ENCODE measurements at places on chromosomes 13 and 19.
A peak's percentile ranks its signal among the peaks of the same experiment; 100 is the strongest.

DNA sequence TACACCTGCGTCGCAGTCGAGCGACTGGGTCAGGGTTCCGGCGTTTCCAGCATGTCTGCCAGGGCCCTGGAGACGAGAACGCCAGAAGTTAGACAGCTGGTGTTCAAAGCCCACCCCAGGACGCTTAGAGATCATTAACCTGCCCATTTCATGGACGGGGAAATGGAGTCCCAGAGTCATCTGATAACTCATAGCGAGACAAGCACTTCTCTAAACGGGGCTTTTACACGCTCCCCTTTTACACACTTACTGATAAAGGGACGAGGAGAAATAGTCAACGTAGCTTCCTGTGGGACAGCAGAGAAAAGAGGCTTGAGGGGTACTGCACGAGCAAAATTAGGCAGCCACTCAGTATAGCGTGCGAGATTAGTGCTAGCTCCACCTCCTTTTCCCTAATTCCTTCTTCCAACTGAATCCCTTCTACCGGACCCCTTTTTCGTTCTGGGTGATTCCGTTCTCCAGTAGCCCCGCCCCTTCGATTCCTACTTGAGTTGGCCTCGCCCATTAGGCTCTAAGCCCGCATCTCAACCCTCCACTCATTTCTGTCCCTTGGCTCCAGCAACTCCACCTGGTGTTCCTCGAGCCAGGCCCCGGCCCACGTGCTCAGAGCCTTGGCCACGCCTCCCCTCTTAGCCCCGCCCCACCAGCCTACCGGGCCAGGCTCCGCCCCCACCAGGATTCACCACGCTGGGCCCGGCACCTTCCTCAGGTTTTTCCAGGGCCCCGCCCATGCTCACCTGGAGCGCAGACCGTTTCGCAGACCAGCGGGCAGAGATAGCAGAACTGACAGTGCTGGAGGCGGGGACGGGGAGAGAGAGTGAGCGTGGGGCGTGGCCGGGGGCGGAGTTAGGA lies 3.7 kb downstream of the HRC start:
- peak; percentile 21 for ATAC-seq

GRCh38 chr13:98289339-98289945 lies 112.4 kb upstream of the RNF113B start:
- ATAC-seq: no peak

- ATAC-seq: peak; percentile 60
These were observed 9.3 kb downstream of the MPND start for GRCh38 chr19:4352701-4353121.

DNA sequence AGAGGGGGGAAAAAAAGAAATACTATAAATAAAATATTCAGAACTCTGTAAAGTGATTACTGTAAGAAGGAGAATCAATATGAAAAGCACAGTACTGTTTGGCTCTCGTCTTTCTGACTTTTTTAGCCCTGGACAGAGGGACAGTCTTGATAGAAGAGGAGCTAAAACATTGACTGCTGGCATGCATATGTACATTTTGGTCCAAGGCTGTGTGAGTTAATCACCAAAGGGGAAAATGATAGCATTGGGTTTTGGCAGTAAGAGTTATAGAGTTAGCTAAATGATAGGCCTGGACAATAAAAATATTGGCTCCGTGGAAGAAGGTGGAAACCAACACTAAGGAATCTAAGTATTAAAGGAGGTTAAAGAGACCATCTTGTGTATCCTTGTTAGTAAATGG lies 50.3 kb downstream of the RAP2A start:
- no peak for ATAC-seq

GRCh38 chr13:75550159-75550567 lies 572 bp downstream of the UCHL3 start:
- no peak for ATAC-seq

GRCh38 chr13:99055281-99055680 lies 77.4 kb upstream of the DOCK9 start:
- ATAC-seq: no peak

DNA sequence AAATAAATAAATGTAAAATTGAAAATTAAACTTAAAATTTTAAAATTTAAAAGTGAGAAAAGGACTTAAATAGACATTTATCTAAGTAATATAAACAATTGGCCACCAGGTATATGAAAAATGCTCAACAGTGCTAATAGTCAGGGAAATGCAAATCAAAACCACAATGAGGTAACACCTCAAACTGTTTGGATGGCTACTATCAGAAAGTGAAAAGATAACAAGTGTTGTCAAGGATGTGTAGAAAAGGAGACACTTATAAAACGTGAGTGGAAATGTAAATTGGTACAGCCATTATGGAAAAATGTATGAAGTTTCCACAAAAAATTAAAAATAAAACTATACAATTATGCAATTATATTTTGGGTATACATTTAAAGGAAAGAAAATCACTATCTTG lies 752.2 kb downstream of the EFNB2 start:
- no peak for ATAC-seq

DNA sequence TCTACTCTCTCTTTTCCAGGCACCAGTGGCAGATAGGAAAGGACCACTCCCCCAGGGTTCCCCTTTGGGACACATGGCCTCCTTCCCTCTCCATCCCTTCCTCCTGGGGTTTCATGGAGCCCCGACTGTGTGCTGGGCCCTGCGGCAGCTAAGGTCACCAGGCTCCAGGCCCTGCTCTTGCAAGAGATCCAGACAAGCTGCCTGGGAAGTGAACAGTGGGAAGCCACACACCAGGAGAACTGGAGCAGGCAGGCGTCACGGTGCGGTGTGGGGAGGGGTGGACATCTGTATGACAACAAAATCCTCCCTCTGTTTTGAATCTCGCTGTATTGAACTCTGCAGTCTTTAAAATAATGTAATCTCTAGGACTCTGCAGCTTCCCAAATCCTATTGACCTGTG lies 330.1 kb downstream of the UQCRFS1 start:
- ATAC-seq: no peak

GRCh38 chr13:25478186-25478585 lies 106.4 kb downstream of the ATP8A2 start:
- no peak for ATAC-seq

- ATAC-seq: no peak
These were observed 30.7 kb downstream of the HTR2A start for GRCh38 chr13:46866150-46866549.

DNA sequence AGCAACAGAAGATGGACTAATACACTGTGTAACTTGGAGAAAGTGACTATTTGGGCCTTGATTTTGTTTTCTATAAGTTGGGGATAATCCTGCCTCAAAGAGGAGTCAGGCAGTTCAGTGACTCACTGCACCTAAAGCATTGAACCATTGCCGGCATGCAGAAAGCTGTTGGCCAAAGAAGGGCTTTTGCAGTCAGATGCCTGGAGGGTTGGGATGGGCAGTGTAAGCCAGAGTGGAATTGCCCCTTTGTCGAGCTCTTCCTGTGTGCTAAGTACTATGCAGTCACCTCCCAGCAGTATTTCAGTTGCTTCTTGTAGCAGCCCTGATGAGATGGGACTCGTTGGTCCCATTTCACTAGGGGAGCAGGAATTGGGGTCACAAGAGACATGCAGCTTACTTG lies 11.1 kb downstream of the ZNF473 start:
- ATAC-seq: no peak

DNA sequence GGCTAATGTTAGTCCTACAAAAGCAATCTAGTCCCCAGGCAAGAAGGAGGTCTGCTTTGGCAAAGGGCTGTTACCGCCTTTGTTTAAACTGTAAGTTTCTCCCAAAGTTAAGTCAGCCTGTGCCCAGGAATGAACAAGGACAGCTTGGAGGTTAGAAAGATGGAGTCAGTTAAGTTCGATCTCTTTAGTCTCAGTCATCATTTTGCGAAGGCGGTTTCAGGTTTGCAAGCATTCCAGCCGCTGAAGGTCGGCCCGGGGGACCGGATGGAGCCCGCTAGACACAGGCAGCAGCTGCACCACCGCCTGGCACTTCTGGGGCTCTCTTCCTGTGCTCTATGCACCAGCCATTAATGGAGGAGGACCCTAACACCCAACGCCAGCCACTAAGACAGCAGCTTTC lies 91.3 kb downstream of the STK24 start:
- ATAC-seq: no peak

DNA sequence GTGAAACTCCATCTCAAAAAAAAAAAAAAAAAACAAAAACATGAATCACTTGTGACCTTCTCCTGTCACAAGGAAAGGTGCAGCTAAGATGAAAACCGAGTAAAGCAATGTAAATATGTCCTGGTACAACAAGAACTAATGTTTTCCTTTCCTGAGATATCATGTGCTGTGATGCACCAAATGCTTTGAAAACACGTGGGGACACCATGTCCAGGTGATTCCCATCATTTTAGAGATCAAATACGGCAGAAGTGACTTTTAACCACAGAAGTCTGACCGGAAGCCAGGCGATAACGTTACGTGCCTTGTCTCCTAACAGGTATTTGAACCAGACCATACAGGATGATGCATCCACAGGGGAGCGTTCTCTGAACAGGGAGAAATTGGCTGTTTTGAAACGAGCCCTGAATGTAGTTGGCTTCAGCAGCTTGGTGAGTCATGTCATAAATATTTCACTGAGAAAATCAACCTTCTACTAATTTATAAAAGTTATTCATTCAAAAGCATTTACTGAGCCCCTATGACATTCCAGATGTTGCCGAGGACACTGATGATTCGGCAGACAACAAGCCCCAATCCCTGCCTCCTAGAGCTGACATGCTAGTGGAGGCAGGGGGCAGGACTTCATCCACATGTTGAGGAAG lies 328.1 kb downstream of the MYO16 start:
- ATAC-seq: no peak
